GM04504 (cell line): ENCODE measurements at places on chromosomes 11 and 22.
A peak's percentile ranks its signal among the peaks of the same experiment; 100 is the strongest.

- no peak for DNase-seq
Observed at GRCh38 chr11:93113824-93114223, 84.0 kb downstream of the SLC36A4 start.

- DNase-seq: no peak
Observed at GRCh38 chr22:47038206-47038835, 275.9 kb downstream of the TBC1D22A start.

DNA sequence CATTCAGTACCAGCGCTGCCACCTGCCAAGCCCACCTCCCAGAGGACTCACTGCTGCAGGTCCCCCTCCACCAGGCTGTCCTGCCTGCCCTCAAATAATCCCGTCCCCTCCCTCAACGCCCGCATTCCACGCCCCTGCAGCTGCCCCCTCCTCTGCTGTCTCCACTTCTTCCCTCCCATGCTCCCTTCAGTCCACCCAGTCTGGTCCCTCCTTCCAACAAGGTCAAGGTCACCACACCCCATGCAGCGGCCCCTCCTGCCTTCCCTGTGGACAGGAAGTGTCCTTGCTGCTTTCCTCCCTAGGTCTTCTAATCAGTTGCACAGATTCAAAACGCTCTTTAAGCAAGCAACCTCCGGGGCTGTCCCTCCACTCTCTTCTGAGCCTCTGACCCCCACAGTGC is 12.1 kb downstream of the MACROD1 start:
- no peak for DNase-seq

- DNase-seq: peak; percentile 74
Observed at GRCh38 chr11:130999992-131000770, 83.9 kb upstream of the SNX19 start.

- no peak for DNase-seq
Observed at GRCh38 chr11:69394869-69395246, 86.6 kb upstream of the LINC01488 start.

DNA sequence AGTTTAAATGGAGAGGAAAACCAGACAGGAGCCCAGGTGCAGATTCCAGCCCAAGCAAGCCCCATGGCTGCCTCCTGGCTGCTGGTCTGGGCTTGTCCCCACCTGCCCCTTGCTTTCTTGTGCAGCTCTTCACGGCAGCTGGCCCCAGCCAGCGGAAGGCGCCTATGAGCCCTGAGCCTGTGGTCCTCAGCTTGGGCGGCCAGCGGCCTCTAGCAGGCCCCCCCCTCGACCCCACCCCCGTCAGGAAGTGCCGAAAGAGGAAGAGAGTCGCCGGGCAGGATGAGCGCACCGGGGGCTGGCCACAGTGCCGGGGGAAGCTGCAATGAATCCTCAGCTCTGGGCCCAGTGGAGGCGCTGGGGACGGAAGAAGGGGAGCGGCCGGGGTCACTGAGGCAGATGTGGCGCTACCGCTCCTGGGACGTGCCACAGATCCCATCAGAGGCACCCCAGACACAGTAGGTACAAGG is 2.1 kb upstream of the DGKZ start:
- no peak for DNase-seq

- no peak for DNase-seq
Observed at GRCh38 chr11:112172362-112172994, 2.8 kb upstream of the BCO2 start.

DNA sequence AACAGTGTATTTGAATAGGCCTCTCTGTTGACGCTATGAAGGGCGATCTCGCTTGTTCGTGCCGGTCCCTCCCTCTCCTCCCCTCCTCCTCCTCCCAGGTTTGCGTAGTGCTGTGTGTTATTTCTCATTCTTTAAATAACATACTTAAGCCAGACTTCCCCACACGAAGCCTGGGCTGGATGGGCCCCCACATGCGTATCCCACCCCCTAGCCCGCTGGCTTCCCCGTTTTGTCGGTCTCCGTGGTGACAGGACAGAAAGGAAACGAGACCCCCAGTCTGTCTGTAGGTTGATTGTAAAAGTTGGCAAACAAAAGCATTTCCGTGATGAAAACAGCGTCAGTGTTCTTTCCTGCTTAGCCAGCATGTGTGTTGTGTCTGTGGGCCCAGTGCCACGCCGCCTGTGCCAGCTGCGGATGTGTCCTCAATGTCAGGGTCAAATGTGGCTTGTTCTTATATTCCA is 27.3 kb downstream of the FAM118A start:
- DNase-seq: no peak

GRCh38 chr11:46917762-46918082 is 628 bp downstream of the LRP4 start:
- DNase-seq: no peak

GRCh38 chr11:20821046-20821445 is 151.7 kb downstream of the NELL1 start:
- no peak for DNase-seq

GRCh38 chr11:19963697-19964387 is 196.4 kb downstream of the DBX1 start:
- no peak for DNase-seq

GRCh38 chr11:59225017-59225416 is 12.3 kb upstream of the MPEG1 start:
- DNase-seq: no peak
